ENCODE measurements at places on chromosomes 6 and 20.

DNA sequence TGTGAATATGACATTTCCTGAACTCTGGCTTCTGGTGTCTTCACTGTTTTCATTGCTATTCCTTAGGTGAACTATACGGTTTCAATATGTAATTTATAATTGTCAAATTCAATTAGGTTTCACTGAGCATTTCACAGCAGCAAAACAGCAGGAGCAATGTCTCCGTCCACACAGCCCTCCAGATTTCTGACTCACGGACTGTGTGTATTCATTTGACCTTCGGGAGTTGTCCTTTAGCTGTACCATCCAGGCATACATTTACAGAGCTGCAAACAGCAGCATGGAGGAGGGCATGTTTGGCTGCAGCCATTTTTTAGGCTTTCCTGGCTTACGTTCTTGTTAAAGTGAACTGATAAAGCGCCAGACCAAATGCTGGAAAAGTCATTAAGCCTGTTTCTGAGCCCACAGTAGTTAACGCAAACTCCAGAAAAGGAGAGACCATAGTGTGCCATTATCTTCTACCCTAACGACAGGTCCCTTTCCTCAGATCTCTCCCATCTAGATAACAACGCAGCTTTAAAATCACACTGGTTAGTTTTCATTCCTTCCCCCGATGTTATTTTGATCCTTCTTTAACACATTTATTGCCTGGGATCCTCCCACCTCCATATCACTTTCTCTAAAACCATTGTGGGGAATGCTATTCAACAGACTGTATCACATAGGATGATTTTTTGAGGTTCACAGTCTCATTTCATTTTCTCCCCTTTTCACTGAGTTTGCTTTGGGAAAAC is 18.3 kb downstream of the FOXC1 start:
- DNase-seq, result no peak

GRCh38 chr20:52682237-52682636 is 289.9 kb upstream of the TSHZ2 start:
- DNase-seq, result peak; percentile 28

DNA sequence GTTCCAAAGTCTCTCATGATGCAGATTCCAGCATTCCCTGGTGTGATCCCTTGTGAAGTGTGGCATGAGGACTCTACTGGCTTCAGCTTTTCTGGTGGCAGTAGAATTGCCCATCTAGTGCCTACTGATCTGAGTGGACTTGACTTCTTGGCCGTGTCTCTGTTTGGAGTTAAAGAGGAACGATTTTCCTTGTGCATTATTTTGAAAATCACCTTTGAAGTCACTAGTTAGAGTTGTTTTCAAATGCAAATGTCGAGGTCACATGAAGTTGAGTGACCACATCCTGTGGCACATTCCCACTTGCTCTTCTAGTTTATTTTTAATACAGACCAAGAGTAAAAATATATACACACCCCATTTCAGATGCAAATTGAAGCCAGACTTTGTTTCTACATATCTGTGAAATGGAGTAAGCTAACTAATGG is 270.7 kb upstream of the TAB2 start:
- DNase-seq, result no peak

GRCh38 chr6:144644776-144645175 is 359.6 kb downstream of the UTRN start:
- no peak for DNase-seq

DNA sequence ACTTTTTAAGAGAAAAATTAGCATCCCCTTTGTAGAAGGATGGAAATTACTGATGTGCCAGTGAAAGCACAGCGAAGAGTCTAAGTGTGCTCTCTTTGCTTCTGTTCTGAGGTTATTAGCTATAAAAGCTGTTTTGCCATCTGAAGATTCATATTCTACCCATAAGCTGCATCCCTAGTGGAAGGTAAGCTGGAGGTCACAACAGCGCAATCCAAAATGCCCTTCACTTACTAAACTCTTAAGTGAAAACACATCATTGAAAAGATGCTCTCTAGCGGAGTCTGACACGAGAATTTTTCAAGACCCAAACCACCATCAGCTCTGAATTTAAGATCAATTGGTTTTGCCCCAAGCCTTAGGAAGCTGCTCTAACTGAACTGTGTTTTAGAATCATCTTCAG is 113.5 kb downstream of the ZMYND8 start:
- no peak for DNase-seq

GRCh38 chr6:5665173-5665572 is 341.6 kb downstream of the NRN1 start:
- no peak for DNase-seq

GRCh38 chr6:82257088-82257774 is 9.7 kb upstream of the IBTK start:
- DNase-seq, result peak; percentile 28

- no peak for DNase-seq
These were observed 292.1 kb downstream of the ADGB start for GRCh38 chr6:146890644-146891434.

DNA sequence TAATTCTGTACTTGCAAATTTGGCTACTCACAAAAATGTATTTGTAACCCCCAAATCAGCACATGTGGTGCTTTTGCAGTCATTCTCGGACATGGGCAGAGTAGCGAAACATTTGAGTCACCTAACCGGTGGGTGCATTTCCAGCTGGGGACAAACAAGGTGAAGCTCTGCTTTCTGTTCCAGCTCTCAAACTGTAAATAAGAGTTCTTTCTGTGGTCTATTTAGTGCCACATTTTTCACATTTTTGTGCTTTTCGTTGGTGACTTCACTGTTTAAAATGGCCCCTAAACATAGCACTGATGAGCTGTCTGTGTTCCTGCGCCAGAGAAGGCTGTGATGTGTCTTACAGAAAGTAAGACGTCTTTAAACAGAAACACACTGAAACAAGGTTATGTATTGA is 244.5 kb downstream of the CDC5L start:
- DNase-seq, result no peak

- no peak for DNase-seq
These were observed 100.9 kb downstream of the TMEM200A start for GRCh38 chr6:130466748-130467061.

DNA sequence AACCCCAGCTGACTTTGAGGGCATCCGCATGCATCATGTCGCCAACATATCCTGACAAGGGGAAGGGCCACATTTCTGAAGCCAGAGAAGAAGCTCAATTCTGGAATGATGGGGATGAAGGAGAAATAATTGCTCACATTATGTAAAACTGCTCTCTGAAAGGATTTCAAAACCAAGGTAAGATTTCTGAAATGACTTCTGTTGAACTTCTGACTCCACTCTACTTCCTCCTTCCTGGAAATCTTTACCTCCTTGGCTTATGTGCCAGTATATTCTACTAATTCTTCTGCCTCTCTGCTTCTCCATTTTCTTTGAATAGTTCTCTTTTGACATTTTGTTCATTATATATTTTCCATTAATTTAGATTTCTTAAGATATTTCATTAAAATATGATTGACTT is 31.9 kb downstream of the HLA-DPB1 start:
- no peak for DNase-seq

DNA sequence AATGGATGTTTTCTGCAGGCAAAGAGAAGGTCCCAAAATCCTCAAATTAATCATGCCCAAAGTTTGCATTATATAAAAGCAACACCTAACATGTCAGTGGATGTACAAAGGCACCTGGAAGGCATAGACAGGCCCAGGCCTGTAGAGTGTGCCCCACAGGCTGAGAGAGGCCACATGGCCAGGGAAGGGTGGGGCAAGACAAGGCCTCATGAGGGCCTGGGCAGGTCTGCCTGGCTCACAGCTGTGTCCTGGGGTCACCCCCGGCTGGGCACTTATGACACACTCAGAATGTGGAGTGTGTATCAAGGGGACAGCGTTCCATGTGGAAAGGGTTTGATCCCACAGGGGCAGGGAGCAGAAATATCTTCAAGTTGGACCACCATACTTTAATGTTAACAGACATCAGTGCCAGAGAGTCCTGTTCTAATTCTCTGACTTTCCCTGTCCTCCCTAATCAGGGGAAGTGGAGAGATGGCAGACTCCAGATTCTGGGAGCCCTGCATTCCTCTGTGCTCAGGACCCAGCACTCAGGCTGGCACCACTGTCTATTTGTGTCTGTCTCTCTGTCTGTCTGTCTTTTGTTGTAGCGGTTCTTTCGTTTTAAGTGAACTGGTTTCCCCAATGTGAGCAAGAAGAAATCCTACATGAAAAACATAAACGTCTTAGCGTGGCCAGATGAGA is 178.3 kb upstream of the FOXA2 start:
- DNase-seq, result no peak

GRCh38 chr6:53734473-53735299 is 60.1 kb upstream of the LRRC1 start:
- DNase-seq, result no peak

DNA sequence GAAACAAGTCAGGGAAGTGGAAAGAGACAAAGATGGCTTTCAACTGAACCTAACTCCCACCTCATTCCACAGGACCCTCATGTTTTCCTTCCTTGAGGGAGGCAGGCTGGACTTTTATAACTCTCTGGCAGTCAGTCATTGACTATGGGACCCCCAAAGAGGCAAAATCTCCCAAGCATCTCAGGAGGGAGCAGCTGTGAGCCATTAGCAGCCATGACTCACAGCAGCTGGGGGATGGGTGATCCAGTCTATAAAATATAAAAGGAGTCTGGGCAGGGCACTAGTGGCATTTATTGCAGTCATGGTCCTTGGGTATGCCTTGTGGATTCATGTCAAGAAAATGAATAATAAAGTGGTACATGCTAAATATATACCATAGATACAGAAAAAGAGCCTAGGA is 387.0 kb upstream of the CHD6 start:
- no peak for DNase-seq

GRCh38 chr6:37612475-37612874 is 85.2 kb downstream of the MDGA1 start:
- no peak for DNase-seq

GRCh38 chr20:38986663-38987062 is 24.5 kb downstream of the DHX35 start:
- DNase-seq, result no peak

DNA sequence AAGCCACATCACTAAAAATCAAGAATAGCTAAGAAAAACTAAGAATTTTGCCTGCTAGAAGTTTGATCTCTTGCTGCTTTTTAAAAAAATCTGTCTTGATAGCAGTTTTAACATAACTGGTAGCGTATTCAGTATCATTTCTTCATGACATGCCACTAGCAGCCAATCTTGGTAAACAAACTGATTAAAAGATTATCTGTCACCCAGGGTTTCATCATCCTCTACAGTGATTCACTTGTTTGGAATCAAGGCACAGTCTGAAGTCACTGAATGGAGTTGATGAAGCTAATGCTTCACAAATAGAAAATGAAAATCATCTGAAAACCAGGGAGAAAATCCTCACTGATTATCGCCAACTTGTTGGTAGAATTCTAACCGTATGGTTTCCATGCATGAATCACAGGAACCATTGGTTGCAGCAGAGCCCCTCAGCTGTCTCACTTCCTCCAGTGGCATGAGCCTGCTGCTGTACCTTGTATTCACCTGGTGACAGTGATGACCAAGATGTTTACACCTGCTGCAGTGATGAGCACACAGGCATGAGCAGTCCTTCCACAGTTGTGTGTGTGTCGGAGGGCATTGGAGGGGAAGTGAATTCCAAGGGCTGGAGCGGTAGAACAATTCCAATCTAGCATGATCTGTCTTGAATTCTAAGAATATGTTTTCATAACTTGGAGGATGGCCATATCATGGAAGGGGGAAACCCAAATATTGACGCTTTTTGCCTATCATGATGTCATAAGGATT is 275.0 kb downstream of the KHDC1L start:
- no peak for DNase-seq

DNA sequence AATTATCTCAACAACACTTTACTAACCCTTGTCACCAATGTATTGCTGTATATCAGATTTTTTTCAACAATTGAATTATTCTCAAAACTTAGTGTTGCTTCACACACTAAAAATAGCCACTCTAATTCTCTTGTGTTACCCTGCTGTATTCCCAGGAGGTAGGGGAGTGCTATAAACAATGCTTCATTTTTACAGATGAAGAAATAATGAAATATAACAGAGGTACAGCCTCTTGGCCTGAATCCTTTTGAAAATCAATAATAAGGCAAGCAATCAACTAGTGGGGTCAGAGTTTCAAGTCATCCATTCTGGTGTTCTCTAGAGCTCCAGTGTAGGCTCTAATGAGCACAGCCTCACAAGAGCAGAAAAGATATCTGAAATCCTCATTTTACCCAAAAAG is 10.9 kb downstream of the HIVEP2 start:
- no peak for DNase-seq

DNA sequence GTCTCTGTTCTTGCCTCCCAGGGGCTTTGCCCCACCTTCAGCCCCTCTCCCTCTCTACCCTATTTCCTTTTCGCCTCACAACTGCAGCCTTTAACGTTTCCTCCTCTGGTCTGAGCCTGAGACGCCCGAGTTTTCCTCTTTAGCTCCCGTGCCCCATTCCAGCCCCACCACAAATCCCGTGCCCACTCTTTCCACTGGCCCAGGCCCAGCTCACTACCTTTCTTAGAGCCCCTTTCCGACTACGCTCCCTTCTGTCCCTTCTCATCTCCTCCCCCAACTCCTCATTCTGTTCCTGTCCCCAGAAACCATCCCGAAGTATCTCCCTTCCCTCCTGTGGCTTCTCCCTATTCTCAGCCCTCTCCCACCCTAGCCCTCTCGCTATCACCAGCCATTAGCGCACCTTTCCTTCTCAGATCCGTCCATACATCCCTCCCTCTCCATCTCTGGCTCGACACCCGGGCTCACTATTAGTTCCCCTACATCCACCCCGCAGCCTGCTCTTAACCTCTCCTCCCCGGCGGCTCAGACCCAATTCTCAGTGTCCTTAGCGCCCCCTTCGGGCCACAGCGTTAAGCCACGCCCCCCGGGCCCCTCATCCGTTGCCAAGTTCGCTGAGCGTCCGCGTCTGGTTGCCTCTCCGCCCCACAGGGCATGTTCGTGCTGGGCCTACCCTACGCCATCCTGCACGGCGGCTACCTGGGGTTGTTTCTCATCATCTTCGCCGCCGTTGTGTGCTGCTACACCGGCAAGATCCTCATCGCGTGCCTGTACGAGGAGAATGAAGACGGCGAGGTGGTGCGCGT is 2.7 kb downstream of the SLC32A1 start:
- no peak for DNase-seq

DNA sequence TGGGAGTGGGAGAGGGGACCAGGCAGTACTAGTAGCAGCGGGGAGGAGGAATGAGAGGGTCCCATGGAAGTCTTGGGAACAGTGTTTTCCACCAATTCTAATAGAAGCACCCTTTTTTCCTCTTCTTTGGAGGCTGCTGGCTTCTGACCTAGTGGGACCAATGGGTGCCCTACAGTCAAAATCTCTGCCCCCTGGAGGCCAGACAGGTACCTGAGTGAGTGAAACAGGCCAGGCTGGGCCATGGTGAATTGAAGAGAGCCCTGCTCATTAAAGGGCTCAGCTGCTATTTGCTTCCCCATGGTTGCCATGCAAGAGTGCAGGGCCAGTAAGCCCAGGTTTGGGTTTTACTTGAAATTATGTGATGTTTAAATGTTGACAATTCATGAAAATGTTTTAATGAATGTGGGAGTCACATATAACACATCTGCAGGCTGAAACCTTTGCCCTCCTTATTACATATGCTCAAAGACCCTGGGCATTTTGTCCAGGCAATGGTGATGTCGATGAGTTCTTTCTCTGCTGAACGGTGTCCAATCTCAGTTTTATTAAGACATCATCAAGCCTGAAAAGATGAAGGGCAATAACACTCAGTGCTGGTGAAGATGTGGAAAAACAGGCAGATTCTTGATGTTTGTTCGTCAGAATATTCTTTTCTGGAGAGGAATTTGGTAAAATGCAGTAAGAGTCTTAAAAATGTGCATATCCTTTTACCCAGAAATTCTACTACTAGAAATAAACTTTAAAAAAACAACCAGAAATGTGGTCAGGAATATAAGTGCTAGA is 42.3 kb upstream of the OCSTAMP start:
- DNase-seq, result no peak

Data from NCI-H774 (cell line).